ENCODE measurements at places on chromosomes 7 and 10.

DNA sequence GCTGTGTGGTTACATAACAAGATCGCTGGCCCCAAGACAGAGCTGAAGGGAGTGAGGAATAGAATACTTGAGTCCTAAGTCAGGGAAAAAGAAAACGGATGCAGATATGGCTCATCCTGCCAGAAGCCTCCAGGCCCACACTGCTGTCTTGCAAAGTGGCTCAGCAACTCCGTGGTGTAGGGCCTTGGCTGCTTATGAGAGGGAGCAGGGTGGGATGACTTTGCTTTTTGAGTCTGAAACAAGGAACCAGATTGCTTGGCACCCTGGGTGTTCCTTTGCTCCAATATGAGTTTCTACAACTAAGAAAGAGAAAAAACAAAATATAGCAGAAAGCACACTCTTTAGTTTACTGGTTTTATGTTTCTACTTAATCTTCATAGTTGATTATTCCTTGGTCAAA, 193.8 kb upstream of the WDR11 start:
- no peak for DNase-seq

GRCh38 chr10:78900715-78901430, 167.9 kb upstream of the ZMIZ1 start:
- DNase-seq: no peak

- DNase-seq: no peak
Measured at GRCh38 chr10:48332166-48332870, 25.8 kb downstream of the MAPK8 start.

DNA sequence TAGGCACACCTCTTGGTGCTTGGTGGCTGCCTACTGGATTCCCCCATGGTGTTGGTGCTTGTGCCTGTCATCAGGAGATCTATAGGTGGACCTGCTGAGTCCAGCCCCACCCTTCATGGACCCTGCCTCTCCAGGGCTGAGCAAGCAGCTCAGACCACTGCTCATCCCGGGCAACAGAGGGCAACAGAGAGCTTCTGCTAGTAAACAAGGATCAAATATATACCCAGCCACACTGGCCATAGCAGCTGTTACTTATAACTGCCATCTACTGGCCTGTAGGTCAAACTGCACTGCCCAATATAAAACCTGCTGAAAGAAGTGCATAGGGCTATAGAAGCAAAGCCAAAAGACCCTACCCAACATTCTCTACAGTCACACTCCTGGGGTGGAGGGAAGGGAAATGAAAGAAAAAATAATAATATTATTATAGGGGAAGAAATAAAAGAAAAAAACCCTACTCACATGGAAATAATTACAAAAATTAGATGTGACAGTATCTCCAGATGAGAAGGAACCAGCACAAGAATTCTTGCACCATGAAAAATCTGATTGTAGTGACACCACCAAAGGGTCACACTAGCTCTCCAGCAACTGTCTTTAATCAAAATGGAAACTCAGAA, 54.9 kb upstream of the ZNF800 start:
- peak; percentile 40 for DNase-seq

- DNase-seq: peak; percentile 16
Measured at GRCh38 chr7:99679032-99679399, 780 bp downstream of the CYP3A5 start.

- DNase-seq: no peak
Measured at GRCh38 chr7:37987732-37988131, 67.3 kb downstream of the EPDR1 start.

- DNase-seq: no peak
Measured at GRCh38 chr10:22780474-22780885, 66.1 kb upstream of the PIP4K2A start.

DNA sequence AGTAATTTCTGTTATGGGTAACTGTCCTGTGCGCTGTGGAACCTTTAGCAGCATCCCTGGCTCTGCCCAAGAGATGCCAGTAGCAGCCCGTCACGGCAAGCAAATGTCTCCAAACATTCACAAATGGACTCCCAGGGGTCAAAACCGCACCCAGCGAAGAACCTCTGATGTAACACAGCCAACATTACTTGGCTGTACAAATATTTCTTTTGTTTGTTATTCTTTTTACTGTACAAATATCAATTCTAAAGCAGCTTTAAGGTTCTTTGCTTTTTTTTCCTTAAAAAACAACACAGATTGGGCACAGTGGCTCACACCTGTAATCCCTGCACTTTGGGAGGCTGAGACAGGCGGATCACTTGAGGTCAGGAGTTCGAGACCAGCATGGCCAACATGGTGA, 182.5 kb downstream of the KMT2E start:
- no peak for DNase-seq

DNA sequence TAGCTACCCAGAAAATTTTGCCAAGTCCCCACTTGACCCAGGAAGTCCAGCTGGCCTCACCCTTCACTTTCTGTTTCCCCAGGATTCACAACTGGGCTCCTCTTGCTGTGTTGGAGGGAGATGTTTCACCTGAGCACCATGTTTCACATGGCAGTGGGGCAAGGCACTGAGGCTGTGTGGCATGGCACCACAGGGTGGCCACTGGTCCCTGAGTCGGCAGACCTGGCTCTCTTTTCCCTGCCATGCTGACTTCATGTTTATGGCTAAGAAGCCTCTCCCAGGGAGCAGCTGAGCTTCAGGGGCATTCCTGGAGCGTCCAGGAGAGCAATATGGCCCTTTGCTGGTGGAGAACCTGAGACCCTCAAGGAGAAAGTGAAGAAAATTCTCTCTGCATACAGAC, 266.9 kb downstream of the RPS24 start:
- no peak for DNase-seq

DNA sequence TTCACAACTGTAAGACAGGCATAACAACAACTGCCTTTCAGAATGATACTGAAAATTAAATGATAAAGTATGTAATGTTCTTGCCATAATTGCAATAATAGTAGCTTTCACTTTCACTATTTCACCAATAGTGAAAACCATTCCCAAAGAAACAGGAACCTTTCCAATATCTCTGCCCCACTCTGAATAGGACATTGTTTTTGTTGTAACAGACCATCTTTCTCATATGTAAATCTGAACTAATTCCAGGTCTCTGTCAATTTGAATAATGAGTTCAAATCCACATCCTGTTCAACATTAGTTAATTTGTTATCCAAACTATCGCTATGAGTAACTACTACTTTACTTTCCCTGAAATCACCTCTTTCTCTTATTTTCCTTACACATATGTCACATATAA, 148.0 kb downstream of the LRRN3 start:
- no peak for DNase-seq

DNA sequence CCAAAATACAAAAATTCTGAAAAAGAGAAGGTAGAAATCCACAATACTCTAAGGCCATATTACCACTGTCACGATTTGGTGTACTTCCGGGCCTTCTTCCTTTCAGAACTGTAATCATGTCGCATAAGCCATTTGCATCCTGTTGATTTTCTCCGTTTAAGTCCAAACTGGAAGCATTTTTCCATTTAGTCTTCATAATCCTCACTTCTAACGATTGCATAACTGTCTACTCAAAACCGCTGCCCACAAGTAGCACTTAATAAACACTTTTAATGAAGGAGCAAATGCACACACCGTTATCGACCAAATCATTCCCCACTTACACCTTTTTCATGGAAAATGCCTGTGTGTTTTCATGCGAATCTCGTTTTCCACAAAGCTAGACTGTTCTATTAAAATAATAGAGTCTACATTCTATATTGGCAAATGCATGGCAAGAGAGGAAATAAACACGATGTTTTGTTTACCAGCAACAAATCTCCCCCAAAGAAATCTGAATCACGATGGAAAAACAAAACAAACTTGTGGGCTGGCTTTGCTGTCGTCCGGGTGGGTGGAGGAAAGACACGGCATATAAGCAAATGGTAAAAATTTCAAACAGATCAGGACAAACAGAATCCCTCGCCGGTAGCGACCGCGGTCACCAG, 1.0 kb downstream of the ATE1 start:
- DNase-seq: no peak

- no peak for DNase-seq
Measured at GRCh38 chr10:82943142-82943541, 1068.1 kb downstream of the NRG3 start.

- no peak for DNase-seq
Measured at GRCh38 chr10:6052247-6053221, 9.6 kb downstream of the IL2RA start.

- DNase-seq: no peak
Measured at GRCh38 chr10:102167861-102168260, 15.7 kb downstream of the NOLC1 start.

- DNase-seq: peak; percentile 70
Measured at GRCh38 chr10:34171957-34172527, 643.1 kb downstream of the PARD3 start.

DNA sequence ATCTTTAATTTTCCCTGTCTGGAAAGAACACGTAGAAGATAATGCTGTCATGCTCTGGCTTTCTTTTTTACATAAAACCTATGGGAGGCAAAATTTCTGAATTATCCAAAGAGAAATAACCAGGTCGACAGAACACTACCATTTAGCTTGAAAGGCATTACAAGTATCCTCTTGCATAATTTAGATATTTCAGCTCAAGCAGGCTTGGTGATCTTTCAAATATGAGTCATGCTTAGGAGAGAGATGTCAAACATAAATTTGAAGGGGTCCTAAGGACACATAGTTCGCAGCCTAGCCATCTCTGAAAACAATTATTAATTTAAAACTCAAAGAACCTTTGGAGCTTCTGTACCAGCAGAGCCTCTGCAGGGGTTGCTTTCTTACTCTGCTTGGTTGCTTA, 100.9 kb downstream of the FAS start:
- DNase-seq: no peak

DNA sequence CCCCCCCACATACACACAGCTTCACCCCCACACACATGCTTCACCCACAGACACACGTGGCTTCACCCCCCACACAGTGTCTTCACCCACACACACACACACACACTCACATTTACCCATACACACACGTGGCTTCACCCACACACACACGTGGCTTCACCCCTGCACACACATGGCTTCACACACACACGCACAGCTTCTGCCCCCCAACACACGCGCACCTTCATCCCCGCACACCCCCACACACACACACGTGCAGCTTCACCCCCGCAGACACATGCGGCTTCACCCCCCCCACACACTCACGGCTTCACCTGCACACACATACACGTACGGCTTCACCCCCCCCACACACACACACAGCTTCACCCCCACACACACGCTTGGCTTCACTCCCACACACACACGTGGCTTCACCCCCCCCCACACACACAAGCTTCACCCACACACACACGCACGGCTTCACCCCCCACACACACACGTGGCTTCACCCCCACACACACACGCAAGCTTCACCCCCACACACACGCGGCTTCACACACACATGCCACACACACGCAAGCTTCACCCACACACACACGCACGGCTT, 82.4 kb downstream of the NKX6-2 start:
- no peak for DNase-seq

GRCh38 chr10:14670551-14671240, 104.0 kb downstream of the FAM107B start:
- DNase-seq: peak; percentile 36

DNA sequence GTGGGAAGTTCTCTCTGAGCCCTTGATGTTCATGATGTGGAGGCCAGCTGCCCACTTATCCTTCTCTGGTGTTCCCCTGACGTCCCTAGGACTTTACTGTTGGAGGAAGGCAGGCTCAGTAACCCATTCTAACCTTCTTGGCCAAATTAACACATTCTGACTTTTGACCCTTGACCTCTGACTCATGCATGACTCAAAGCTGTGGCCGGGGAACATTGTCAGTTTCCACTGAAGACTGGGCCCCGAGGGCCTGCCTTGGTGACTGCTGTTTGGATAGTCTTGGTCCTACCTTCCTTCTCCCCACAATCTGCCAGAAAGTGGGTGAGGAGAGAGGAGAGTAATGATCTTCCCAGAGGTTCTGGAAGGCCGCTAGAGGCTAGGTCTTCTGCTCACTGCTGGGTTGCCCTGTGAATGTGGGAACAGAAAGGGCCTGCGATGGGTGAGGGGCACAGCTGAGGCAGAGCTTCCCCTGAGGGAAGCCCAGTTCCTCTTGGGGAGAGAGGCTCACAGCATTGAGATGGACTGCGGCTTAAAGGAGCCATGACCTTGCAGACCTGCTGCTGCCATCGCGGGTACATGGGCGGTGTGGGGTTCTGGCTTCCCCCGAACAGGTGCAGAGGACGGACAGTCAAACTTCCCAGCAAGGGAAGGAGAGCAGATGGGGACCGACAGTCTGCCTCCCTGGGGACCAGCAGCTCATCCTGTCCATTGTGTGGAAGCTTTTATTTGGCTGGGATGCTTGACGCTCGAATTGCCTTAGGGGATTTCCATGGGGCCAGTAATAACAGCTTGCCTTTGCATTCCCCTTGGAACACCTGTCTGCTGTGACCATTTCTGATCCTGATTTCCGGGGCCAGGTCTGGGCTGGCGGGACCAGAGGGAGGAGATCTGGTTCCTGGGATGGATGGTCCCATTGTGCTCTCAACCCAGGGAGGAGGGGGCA, 43.8 kb downstream of the ADAMTS14 start:
- peak; percentile 66 for DNase-seq

DNA sequence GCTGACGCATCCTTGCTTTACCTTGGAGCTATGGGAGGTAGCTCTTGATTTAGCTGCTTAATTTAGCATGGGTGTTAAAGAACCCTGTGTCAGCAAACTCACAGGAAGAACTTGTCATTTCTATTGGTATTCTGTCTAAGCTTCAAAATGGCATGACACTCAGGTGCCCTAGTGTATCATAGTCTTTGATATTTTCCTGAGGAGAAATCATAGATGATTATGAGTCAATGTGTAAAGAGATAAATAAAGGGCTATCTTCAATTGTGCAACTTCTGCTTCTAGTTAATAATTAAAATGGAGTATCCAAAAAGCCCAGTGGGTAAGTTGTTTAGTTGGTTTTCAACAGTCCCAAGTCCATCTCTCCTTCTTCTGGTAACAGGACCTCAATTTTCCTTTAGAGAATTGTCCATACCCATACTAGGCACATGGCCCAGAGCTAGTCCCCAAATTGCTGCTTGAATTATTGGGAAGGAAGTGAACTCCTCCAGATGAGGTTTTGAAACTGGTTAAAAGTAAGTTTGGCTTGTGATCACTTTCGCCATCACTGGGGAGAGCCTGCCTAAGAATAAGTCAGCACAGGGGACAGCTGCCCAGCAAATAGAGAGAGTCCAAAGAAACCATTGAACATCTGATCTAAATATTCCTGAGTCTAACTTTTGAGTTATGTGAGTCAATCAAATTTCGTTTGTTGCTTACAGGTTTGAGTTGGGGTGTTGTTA, 169.0 kb upstream of the PHYHIPL start:
- DNase-seq: no peak

- DNase-seq: no peak
Measured at GRCh38 chr10:132786884-132787494, 1.0 kb upstream of the NKX6-2 start.
